ENCODE measurements at places on chromosomes 2 and 18. TPM values are rescaled to one million over a fixed set of nuclear protein-coding genes. Genes with fewer than 3 reads are reported as not detected.

GRCh38 chr2:144426981-144427479 lies 92.9 kb downstream of the ZEB2 start:
- DNase-seq = peak; percentile 61

IL18R1 gene
- total RNA-seq = not detected

EFHD1 gene
- 2.9 TPM for total RNA-seq

- no peak for DNase-seq
These were observed 1269.9 kb upstream of the GYPC start for GRCh38 chr2:125386074-125386473.

BCS1L gene
- 37.3 TPM for total RNA-seq

DNA sequence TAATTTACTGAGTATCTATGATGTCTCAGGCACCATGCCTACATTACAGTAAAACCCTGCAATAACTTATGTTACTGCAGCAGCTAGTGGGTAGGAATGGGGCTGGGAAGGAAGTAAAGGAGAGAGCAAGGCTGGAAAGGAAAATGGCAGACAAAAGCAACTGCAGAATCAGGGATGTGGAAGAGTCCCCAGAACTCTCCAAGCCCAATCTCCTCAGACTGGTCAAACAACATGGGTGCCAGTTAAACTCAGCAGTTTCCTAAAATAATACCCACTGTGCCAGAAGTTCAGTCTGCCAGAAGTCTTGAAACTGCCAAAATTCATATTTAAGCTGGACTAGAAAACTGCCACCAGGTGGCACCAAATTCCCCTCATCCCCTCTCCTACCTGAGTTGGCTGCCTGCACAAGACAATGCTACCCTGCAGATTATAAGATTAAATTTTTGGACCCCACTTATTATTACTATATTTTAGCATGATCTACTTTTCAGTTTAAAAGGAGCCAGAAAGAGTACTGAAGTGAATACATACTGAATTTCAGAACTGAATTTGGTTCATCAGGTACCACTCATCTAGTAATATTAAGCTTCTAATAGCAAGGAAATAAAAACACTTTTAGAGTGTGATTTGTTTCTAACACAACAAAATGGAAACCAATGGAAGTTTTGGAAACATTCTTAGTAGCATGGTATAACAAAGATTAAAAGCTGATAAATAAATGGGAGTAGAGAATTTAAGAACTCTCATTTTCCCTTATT lies 86.8 kb upstream of the DNER start:
- DNase-seq = peak; percentile 22

Data from HFFc6 (cell line).